ENCODE measurements at places on chromosomes 5 and 9.

GRCh38 chr5:157594675-157595459 lies 19.3 kb upstream of the ADAM19 start:
- no peak for DNase-seq

DNA sequence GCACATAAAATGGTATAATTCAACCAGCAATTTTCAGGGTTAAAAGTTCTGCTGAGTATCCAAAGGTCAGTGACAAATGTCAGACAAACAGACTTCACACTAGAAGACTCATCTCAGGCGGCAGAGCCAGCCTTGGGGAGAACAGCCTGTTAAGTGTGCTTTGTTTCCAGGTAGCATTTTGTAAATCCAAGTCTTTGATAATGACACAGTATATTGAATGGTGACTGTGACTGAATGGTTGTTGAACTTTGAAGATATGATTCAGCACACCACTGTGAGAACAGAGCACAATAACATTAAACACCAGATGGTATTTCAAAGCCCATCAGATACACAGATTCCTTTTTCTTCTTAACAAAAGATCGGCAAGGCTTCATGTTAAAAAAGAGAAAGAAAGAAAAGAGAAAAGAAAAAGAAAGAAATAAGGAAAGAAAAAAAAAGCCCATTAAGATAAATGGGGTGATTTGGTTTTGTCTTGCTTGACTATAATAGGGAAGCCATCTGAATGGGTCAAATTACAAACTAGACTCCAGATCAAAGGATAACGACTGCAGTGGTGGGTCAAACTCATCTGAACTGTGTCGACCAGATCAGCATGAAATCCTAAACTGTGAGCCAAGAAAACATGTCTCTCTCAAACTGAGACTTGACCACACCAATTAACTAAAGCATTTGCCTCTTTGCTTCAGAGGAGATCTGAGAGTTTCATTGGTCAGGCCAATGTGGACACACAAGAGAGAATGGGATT lies 313.0 kb upstream of the ZNF608 start:
- DNase-seq, result peak; percentile 9

- DNase-seq, result no peak
Measured at GRCh38 chr5:156963125-156963524, at the start of gene TIMD4. TSS of gene TIMD4 (minus strand) at chr5:156963226. CDS start at chr5:156963198, 28 bp downstream.

DNA sequence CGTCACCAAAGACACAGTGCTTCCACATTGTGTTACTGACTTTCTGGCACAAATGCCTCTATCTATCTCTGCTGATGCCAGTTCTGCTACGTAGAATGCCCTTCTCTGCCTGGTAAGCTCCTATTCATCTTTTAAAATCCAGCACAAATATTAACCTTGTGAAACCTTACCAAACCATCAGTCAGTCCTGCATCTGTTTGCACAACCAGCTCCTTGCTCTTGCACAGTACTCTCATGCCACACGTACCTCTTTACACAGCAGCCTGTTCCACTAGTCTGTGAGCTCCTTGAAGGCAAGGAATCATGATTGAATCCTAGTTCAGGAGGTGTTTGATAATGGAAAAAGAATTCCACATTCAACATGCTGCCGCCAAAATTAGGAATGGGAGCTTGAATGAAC lies 56.3 kb downstream of the TEX10 start:
- no peak for DNase-seq

GRCh38 chr5:172905346-172906140 lies 53.7 kb upstream of the RPL26L1 start:
- no peak for DNase-seq

DNA sequence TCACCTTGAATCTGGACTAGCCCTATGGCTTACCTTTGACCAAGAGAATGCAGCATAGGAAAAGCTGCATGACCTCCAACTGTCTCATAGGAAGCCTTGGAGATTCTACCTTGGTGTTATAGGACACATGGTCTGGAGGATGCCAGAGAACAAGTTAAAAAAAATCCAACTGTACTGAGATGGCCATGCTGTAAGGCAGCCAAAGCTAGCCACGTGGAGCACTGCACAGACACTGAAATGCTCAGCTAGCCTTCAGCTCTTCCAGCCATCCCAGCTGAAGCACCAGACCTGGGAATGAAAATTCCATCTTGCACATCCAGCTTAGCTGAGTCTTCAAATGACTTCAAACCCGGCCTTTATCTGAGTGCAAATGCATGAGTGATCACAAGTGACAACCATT lies 6.0 kb upstream of the GRAMD2B start:
- DNase-seq, result no peak

GRCh38 chr9:95463148-95464060 lies 53.4 kb downstream of the PTCH1 start:
- DNase-seq, result peak; percentile 53

GRCh38 chr9:136660971-136661550 lies 1.7 kb upstream of the EGFL7 start:
- DNase-seq, result no peak

- no peak for DNase-seq
Measured at GRCh38 chr5:10295619-10296326, 11.9 kb downstream of the CMBL start.

GRCh38 chr5:153865016-153865415 lies 173.7 kb downstream of the FAM114A2 start:
- DNase-seq, result no peak

DNA sequence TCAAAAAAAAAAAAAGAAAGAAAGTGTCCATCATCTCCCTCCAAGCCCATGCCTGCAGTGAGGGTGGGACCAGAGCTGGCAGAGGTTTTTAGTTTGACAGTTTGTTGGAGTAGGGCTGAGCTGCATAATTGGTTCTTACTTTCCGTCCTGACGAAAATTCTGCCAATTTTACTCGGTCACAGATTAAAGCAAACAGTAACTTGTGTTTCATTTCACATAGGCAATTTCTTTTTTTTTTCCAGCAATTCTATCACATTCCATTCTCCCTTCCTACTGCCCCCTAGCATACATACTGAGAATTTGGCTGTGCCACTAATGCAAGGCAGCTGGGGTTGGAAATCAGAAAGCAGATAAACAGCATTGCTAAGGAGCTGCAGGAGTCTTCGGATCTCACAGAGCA lies 132.4 kb downstream of the FRMD3 start:
- no peak for DNase-seq

DNA sequence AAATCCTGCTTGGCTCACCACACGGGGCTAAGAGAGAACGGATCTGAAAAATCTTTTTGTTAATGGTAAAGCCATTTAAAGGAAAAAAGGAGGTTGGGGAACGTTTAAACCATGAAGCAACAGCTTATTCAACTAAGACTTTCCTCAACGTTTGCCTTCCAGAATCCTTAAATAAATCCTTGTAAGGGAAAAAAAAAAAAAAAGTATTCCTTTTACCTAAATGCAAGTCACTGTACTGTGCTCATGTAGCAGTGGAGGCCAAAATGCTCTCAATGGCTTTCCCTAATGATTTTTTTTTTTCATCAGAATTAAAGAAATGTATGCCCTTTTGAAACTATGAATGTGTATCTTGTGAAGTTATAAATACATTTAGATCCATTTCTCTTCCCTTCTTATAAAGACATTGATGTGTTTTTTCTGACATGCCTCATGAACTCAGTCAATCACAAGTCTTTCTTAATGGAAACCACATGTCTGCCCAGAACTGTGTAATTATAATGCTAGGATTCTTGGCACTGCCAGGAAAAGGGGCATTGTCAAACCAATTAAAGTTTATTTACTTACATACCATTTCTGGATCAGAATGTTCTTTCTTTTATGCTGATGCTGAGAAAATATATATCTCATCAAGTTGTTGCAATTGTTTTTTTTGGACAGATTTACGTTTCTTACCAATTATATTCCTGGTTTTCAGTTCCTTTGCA lies 107.5 kb downstream of the EBF1 start:
- no peak for DNase-seq

- no peak for DNase-seq
Measured at GRCh38 chr9:68536876-68537615, 3.6 kb downstream of the TMEM252 start.

DNA sequence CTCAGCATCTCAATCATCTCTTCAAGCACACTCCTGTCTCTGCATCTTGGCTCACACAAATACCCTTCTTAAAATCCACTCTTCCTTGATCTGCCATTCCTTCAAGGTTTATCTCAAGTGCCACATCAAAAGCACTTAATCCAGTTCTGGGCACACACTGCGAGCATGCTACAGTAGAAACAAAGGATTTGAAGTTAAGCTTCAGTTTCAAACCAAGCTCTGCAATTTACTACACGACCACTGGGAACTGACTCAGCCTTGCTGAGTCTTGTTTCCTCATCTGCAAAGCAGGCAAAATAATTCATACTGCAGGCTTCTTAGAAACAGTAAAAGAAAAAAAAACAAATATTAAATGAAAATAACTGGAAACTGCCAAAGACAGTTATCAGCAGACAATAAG lies 50.5 kb upstream of the CTNNAL1 start:
- no peak for DNase-seq

DNA sequence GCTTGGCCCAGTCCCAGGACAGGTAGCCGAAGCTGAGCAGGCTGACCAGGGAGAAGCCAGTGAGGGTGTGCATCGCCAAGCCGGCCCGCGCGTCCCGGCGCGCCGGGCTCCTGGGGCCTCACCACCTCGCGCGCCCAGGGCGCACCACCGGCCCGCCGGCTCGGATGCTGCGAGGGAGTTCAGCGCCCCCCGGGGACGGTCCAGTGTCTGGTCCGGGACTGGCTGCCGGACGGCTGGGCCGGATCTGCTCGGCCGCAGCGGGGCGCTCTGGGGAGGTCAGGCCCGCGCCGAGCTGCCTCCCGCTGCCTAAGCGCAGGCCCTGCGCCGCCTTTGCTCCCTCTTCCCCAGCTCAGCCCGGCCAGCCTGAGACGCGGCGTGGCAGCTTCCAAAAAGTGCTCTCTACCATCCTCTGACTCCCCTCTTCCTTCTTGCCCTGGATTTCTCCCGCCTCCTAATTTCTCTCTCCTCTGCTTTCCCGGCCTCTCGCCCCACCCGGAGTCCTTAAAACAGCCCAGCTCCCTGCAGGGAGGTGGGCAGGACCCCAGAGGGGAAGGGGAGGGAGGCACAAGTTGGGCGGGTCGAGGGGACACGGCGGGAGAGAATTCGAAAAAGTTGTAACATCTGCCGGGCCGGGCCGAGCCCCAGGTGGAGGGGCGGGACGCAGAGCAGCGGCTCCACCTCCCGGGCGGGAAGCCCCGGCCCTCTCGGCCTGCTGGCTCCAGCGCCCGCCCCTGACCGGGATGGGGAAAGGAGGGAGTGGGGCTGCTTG lies at the start of gene ARSI:
TSS of gene ARSI (minus strand) at position 605 of the 769 bp plus-strand sequence. CDS start at position 73, 532 bp downstream.
- peak; percentile 12 for DNase-seq

GRCh38 chr5:2177244-2177643 lies 294.5 kb upstream of the IRX4 start:
- peak; percentile 58 for DNase-seq

DNA sequence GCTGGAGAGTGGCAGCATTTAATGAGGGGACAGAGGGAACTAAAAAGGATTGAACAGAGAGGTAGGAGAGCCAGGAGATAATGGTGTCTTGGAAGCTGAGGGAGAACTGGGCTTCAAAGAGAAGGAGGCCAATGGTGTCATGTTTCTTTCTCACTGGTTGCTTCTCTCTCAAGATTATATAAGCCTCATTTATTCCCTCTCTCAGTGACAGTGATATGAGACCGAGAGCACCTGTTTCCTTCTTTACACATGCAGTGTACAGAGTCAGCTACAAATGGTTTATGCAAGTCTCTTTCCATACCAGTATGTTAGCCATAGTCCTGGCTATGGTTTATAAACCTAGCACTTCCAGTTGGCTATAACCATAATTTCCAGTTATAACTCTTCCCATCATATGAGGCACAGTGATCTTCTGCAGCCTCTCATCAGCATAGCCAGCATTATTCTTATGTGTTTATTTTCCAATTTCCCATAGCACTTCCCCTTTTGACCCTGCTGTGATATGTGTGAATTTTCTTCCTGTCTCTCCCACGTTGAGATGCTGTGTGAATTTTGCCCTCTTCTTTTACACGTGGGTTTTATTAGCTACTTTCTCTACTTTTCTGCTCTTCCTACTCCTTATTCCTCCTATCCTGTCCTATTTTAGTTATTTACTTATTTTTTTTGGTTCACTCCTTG lies 71.2 kb downstream of the UNC13B start:
- peak; percentile 50 for DNase-seq

DNA sequence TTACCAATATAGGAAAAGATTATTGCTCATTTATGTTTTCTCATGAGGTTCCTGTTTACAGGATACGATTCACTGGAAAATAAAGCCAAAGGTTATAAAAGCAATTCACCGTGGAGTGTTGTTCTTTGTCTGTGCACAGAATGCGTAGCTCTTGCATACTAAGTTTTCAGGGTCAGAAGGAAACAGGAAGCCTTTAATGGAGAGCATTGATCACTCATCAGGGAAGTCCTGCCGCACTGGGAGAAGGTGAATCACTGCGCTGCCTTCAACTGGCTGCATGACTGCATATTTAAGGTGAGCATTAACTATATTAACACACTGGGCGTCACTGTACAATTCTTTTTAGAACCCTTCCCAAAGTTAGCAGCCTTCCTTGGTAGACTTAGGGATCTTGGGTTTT lies 74.1 kb upstream of the SYK start:
- no peak for DNase-seq

- no peak for DNase-seq
Measured at GRCh38 chr9:133538851-133539833, 4.6 kb downstream of the ADAMTSL2 start.

GRCh38 chr9:100206899-100207298 lies 107.9 kb downstream of the INVS start:
- DNase-seq, result no peak

DNA sequence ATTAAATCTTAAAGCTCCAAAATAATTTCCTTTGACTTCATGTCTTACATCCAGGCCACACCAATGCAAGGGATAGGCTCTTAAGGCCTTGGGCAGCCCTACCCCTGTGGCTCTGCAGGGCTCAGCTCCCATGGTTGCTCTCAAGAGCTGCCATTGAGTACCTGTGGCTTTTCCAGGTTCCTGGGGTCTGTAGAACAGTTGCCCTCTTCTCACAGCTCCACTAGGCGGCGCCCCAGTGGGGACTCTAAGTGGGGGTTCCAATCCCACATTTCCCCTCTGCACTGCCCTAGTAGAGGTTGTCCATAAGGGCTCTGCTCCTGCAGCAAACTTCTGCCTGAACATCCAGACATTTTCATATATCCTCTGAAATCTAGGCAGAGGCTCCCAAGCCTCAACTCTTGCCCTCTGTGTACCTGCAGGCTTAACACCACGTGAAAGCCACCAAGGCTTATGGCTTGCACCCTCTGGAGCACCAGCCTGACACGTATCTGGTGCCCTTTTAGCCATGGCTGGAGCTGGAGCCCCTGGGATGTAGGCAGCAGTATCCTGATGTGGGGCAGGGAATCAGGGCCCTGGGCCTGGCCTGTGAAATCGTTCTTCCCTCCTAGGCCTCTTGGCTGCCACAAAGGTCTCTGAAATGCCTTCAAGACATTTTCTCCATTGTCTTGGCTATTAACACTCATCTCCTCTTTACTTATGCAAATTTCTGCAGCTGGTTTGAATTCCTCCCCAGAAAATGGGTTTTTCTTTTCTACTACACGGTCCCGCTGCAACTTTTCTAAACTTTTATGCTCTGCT lies 185.1 kb downstream of the SMARCA2 start:
- DNase-seq, result no peak

GRCh38 chr9:84153885-84154284 lies 173.3 kb downstream of the RMI1 start:
- DNase-seq, result no peak

- DNase-seq, result no peak
Measured at GRCh38 chr9:76962732-76963131, 56.7 kb upstream of the FOXB2 start.

All from NCI-H2171 treated with DMSO at 0.1 percent for 48 hours (cell line).